AG10803 (cell line): ENCODE measurements at places on chromosomes 5 and 9.
A peak's percentile ranks its signal among the peaks of the same experiment; 100 is the strongest.

DNA sequence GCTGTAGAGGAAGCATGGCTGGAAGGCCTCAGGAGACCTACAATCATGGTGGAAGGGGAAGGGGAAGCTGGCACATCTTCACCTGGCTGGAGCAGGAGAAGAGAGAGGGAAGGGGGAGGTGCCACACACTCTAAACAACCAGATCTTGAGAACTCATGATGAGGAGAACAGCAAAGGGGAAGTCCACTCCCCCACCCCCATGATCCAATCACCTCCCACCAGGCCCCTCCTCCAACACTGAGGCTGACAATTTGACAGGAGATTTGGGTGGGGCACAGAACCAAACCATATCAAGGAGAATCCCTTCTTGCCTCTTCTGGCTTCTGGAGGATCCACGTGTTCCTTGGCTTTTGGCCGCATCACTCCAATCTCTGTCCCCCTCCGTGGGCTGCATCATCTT is 13.1 kb upstream of the CMBL start:
- no peak for DNase-seq

GRCh38 chr5:56585999-56586691 is 229.2 kb upstream of the MAP3K1 start:
- DNase-seq = no peak

DNA sequence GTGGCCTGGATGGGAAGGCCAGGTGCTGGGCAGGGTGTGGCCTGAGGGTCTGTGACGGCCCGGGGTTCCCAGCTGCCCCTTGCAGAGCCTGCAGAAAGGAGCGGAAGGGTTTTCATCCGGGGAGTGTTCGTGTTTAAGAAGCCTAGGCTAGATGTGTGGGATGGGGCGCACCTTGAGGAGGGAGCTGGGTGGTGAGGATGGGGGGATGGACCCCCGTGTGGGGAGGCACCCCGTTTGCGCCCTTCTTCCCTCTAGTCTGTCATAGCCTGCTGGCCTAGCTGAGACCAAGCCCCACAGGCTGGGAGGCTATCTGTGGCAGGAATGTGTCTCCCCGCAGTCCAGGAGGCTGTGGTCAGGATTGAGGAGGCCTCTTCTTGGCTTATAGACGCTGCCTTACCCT is 11.9 kb downstream of the RNU6ATAC start:
- DNase-seq = no peak

- no peak for DNase-seq
Observed at GRCh38 chr9:80878556-80878955, 810.8 kb downstream of the TLE1 start.

DNA sequence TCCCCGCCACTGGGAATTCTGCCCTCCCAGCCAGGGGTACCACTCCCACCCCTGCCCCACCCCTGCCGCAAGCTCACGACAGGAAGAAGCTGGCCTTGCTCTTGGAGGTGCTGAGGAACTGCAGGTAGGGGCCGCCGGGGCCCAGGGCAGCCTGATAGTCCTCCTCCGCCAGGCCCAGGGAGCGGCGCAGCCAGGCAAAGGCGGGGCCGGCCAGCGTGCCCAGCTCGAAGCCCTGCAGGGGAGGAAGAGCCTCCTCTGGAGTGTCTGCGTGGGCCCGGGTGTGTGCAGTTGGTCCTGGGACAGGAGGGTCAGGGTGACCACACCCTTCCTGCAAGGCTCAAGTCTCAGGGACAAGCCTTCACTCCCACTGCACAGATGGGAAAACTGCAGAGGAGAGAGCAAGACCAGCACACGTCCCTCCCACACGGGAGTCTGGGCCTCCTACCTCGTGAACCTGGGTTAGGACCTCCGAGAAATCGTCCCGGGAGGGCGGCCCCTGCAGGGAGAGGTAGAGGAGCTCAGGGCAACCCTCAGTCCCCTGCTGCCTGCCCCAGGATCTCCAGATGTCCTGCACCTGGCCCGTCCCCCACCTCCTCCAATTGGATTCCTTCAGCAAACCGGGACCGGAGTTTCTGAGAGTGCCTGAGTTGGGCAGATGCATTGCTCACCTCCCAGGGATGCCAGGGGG is 2.4 kb downstream of the PIP5KL1 start:
- no peak for DNase-seq

DNA sequence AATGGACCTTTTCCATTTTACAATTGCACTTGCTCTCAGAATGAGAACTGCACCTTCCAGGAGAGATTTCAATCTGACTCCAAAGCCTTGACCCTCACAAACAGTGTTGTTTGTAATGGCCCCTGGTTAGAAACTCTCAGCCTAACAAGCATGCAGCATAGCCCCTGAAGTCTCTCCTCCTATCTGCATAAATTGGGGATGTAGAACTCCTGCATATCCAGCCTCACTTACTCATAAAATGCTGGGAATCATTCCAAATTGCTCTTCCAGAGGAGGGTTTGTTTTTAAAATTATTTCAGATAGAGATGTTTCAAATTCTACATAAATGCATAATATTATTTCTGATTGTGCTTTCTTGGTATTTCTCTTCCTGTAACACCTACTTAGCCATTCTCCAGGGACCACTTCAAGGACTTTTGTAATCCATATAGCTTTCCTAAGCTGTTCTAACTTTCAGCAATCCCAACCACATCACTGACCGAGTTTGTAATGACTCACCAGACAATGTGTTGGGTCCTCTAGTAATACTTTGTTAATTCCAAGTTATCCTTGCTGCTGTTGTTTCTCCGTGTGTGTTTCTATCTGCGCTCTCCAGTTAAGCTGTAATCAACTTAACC is 143.8 kb upstream of the CCDC152 start:
- DNase-seq = peak; percentile 43

GRCh38 chr5:67043796-67044511 is 152.6 kb downstream of the CD180 start:
- no peak for DNase-seq

GRCh38 chr5:40958811-40959210 is 49.5 kb downstream of the C7 start:
- no peak for DNase-seq

DNA sequence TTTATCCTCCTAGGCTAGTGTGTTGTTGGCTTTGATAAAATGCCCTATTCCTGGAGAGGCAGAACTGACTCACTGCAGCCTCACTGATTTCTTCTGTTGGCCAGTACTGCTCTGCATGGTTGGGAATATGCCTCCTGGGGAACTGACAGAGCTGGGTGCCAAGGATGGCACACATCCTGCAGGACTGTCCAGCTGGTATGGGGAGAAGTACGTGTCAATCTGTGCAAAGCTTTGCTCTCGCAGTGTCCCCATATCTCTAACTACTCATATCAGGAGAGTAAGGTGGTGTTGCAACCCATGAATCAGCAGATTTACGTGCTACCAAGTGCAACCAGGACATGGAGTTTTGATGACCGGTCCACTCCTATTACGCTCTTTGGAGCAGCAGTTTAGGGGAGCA is 74.7 kb downstream of the TEK start:
- no peak for DNase-seq

DNA sequence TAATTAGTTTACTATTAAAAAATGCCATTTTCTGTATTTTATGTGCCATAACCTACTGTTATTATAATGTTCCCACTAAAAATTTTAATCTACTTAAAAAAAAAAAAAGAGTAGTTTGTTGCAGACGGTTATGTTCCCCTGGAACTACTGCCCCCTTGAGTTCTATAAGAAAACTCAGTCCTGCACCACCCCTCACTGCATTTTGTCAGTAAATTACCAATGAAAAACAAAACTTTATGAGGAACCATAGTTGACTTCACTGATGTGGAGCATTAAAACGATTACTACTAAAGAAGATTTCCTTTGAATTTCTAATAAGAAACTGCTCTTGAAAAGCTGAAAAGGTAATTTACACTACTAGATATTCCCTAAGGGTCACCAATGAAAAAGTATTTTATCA is 288.7 kb downstream of the FBXL17 start:
- peak; percentile 47 for DNase-seq

- DNase-seq = no peak
Observed at GRCh38 chr5:7500256-7500655, 104.3 kb downstream of the ADCY2 start.

DNA sequence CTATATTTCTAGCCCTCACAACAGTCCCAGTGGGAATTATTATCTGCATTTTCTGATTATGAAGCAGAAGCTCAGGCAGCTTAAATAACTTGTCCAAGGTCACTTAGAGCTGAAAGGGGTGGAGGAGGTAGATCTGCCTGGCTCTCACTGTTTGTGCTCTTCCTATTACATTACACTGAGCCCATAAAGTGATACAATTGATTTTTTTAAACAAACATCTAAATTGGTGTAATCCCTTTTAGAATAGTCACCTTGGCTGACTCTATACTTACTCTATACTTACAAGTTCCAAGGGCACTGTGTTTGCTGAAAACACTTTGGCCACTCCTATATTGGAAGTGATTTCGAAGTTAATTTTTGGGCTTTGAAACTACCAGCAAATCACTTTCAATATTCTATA is 144.7 kb downstream of the APBA1 start:
- no peak for DNase-seq

- DNase-seq = no peak
Observed at GRCh38 chr5:113864437-113864836, 350.9 kb downstream of the YTHDC2 start.

DNA sequence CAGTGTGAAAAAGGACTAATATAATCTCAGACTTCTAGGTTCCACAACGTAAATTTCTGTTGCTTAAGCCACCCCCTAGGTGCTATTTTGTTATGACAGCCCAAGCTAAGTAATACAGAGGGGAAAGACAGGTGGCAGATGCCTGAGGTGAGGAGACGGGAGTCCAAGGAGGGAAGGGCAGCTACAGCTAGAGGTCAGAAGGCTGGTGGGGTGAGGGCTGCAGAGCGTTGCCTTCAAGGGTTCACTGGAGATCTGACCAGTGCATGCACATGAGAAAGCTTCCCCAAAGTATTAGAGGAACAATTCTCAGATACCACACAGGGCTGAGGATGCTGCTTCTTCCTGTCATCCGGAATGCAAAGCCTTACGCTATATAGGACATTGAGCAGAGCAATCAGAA is 104.7 kb upstream of the IRX4 start:
- DNase-seq = no peak

DNA sequence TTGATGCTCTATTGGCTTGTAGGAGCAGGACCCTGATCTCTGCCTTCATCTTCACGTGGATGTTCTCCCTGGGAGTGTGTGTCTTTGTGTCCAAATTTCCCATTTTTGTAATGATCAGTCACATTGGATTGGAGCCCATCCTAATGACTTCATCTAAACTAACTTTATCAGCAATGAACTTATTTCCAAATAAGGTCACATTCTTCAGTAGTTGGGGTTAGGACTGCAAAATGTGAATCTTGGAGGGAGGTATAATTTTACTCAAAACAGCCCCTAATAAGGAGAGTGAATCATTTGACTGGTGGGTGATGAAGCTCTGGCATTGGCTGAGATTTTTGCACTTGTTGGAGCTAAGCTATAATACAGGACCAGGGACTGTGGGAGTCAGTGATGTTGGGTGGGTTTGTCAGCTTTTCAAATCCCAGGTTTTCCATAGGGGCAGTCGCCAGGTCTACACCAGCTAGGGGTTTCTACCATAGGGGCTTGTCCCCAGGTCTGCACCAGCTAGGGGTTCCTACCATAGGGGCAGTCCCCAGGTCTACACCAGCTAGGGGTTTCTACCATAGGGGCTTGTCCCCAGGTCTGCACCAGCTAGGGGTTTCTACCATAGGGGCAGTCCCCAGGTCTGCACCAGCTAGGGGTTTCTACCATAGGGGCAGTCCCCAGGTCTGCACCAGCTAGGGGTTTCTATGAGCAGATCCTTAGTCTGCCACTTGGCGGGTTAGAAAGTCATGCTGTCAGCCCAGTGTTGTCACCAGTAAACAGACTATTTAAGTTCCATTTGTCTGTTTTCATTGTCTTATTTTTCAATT is 382.6 kb upstream of the DAP start:
- DNase-seq = no peak

- DNase-seq = no peak
Observed at GRCh38 chr9:503326-503725, 288.7 kb downstream of the DOCK8 start.

DNA sequence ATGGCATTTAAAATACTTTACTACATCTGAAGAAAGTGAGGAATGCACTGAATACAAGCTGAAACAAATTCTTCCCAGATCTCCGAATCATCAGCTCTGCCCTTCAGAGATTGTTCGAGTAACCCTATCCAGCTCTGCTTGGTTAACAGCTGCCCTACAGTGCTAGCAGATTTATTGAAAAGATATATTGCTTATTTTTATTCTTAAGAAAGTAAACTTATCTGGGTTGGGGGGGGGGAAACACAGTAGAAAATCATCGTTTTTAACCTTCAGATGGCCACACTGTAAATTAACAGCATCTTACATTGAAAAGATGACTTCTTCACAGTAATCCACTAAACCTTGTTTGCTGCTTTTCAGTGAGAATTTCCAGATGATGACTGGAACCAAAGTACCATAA is 210.8 kb downstream of the NFIB start:
- DNase-seq = peak; percentile 2

GRCh38 chr5:12911156-12911555 is 1006.9 kb upstream of the CTNND2 start:
- DNase-seq = no peak

GRCh38 chr9:20236676-20237075 is 385.6 kb downstream of the MLLT3 start:
- DNase-seq = no peak

GRCh38 chr5:61346511-61346910 is 14.5 kb downstream of the ZSWIM6 start:
- DNase-seq = peak; percentile 42

DNA sequence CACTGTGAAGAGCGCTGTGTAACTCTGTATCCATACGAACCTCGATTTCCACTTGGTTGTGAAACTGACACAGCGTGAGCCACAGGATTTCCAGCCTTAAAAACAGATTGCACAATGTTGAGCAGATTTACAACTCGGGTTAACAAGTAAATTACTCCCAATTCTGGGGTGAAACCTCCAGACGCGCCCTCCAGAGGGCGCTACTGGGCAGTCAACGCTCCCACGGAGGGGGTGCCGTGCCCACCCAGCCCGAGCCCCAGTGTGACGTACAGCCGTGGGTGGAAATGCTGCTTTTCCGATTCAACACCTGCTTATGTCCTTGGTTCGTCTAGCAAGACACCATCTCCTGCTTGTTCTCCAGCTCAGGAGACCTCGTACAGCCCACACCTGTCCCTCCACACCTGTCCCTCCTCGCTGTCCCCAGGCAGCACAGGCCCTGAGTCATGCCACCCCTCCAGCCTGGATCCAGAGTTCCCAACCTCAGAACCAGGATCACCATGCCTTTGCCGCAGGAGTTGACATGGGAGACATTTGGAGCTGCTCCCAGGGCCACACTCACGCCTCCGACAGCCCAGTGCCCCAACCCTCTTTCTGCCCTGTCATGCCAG is 34.4 kb upstream of the SLC6A3 start:
- DNase-seq = peak; percentile 85
